ENCODE measurements at places on chromosomes 5 and 9. TPM values are rescaled to one million over a fixed set of nuclear protein-coding genes. Genes with fewer than 3 reads are reported as not detected.

Gene ENTPD8
- not detected for total RNA-seq

Gene CSF2
- total RNA-seq, result not detected

Gene PLEKHG4B
- total RNA-seq, result not detected

Gene DIRAS2
- total RNA-seq, result 0.59 TPM

Gene TAS2R1
- total RNA-seq, result not detected

GRCh38 chr5:142385194-142385593 is 60.4 kb upstream of the SPRY4 start:
- DNase-seq, result no peak

DNA sequence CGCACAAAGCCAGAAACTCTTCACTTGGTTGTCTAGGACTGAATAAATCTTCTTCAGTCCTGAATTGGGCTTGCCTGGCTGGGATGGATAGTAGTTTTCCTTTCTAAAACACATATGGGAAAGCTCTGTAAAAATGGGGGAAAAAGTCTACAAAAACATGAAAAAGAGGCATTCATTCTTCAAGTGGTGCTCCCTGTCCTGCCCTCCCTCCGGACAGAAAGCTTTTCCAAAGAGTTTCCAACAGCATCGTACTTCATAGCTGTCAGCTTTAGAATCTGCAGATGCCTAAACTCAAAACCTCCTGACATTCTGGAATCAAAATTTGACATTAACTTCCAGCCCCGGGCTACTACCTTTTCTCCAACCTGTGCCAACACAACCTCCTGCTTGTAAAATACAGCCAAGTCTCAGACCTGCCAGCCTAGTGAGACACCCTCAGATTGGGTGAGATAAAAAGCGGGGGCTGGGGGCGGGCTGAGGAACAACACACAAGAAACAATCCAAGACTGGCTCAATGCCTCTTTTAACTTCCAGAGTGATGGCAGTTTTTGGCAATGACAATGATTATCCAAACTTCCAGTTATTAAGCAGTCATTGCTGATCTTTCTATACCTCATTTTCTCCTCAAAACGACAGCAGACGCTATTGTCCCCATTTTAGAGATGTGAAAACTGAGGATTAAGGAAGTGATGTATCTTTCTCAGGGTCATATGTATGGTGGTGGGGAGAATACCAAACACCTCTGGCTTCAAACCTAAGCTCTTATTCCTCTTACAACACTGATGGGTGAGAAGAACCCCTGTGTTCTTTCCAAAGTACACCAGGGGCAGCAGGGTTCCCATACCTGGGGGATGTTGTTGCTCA is 1.3 kb downstream of the TNC start:
- no peak for DNase-seq

- DNase-seq, result no peak
These were observed 4.5 kb downstream of the EXOC3 start for GRCh38 chr5:447501-447900.

DNA sequence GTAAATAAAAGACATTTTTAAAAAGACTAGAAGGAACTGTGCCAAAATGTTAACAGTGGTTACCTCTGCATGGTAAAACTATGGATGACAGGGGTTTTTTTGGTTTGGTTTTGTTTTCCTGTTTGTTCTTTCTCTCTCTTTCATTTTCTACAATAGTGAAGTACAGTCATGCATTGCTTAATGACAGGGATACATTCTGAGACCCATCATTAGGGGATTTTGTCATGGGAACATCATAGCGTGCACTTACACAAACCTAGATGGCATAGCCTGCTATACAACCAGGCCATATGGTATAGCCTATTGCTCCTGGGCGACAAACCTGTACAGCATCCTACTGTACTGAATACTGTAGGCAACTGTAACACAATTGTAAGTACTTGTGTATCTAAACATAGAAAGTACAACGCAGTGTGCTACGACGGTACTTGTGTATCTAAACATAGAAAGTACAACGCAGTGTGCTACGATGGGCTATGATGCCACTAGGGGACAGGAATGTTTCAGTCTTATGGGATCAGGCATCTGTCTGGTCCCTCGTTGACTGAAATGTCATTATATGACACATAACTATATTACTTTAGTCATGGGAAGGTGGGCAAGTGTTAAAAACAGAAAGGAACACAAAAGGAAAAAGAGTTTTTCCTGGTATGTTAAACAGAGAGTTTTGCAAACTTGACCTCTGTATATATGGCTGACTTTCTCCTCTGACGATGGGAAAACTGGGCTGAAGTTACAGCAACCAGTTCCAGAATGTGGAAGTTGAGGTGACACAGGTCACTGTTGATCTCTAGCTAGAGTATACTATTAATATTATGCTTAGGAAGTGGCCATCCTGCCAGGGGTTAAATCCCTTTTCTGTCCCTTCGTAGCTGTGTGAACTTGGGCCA is 7.4 kb upstream of the ADAM19 start:
- DNase-seq, result no peak

DNA sequence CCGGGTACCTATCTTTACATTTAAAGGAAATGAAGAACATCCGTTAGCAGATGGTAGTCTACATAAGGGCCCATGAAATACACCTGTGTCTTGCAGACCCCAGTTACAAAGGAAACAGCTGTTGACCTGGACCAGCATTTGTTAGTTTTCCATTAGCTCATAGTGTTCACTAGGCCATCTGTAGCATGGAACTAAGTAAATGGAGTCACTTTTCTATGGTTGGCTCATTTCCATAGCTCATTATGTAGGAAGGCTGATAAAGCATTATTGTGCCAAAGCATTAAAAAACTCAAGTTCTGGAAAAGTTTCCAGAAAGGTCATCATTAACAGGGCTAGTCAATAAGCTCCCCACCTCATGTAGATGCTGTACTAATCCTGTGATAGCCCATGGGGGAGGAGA is 62.1 kb downstream of the PCSK1 start:
- DNase-seq, result no peak

GRCh38 chr9:117074784-117075520 is 339.9 kb downstream of the ASTN2 start:
- DNase-seq, result no peak

DNA sequence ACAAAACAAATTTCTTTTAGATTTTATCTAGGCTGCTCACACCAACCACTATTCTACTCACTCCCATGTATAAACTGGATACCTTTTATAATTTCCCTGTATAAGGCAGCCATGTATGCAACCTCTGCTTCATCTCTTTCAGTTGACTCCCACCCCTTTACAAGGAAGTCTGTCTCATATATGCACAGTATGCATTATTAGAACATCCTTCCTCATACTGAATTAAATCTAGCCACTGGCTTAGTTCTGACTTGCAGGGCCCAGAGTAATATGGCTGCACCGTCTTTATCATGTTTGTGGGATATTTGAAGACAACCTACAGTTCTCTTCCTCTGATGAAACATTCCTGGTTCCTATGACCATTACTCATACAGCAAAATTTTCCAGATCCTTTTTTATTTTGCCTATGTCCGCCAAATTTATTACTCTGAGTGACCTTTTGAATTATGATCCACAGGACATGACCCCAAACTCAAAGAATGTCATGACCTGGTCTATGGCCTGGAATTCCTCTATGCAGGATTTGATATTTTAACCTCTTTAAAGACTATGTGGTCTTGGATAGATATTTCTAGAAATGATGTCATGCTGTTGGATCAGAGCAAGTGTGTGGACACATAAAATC is 76.6 kb upstream of the ITGA1 start:
- DNase-seq, result no peak

GRCh38 chr5:55037046-55037771 is 13.2 kb downstream of the GZMK start:
- DNase-seq, result peak; percentile 25

DNA sequence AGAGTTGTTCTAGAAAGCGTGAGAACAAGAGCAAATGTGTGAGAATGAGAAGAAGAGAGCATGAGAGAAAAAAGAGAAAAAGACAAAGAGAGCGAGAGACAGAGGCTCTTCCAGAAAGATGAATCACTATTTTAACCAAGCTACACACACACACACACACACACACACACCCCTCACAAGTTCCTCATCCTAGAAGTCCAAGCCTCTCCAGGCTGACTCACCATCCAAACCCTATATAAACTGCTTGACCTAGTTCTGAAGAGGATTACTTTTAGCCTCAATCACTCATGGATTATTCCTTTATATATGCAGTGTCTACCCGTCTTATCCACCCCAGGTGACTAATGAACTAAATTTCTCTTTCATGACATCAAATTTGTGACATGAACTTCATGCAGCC is 37.6 kb downstream of the C9orf57 start:
- no peak for DNase-seq

DNA sequence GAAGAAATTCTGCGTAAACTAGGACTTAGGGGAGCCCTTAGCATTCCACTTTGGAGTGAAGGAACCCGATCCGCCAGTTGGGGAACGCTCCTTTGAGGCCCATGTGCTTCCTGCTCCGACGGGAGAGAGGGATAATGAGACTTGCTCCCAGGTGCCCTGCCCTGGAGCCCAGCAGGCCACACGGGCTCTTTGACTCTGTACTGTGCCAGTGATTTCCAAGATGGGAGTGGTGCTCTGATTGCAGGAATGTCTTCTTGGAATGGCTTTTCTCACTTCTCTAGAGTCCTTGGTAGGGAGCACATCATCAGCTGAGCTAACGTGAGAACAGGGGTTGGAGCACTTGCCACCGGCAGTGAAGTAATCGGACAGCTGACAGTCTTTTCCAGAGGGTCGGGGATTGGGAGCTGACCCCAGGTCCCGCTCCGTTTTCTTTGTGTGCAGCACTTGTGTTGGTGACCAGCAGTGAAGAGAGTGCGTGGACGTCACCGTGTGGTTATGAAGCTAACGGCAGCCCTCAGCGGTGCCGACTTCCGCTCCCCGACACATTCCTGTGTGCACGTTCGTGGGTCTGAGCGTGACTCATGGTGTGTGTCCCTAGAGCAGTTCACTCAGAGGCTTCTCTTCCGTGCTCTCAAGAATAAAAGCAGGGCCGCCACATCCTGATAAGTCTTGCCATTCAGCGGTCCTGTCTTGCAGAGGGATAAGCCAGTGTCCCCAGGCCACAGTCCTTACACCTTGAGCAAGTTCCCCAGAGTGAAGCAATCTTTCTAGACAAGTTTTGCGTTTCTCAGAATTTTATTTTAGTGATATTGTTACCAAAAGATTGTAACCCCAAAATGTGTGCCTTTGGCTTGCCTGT is 25.6 kb downstream of the ABL1 start:
- DNase-seq, result peak; percentile 82

DNA sequence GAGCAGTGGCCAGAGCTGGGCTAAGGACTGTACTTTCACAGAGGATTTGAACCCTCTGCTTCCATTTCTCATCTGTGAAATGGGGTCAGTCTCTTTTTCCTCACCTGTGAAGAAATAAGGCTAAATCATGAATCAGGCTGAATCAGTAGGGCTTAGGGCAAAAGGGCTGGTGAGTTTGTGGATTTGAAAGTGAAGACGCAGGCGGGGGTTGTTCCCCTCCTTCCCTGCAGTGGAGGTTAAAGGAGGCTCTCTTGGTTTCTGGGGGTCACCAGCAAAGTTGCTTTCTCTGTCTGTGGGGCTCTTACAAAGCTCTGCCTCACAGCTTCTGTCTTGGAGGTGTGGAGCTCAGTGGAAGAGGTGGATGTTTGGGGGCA is 17.6 kb upstream of the NDST1 start:
- no peak for DNase-seq

GRCh38 chr9:108095496-108095895 is 605.9 kb upstream of the KLF4 start:
- no peak for DNase-seq

- no peak for DNase-seq
These were observed 134.6 kb upstream of the MYO10 start for GRCh38 chr5:17070647-17071046.

DNA sequence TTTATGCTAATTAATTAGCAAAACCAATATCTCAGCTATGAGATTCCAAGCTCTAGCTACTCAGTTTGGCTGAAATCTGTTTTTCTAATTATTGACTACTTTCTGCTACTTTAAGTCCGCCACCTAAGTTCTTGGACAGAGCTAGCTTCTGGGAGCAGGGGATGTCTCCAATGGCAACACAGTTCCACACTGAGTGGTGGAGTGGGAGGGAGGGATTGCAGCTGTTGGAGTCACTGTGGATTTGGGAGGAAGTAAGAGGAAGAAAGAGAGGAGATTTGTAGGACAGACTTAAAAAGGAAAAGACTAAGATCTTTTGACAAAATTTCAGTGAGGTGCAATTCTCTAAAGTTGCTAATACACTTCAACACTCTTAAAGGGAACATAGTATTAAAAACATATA is 450.8 kb downstream of the NFIB start:
- DNase-seq, result no peak

- no peak for DNase-seq
These were observed 58.6 kb downstream of the BARX1 start for GRCh38 chr9:93896496-93897033.

DNA sequence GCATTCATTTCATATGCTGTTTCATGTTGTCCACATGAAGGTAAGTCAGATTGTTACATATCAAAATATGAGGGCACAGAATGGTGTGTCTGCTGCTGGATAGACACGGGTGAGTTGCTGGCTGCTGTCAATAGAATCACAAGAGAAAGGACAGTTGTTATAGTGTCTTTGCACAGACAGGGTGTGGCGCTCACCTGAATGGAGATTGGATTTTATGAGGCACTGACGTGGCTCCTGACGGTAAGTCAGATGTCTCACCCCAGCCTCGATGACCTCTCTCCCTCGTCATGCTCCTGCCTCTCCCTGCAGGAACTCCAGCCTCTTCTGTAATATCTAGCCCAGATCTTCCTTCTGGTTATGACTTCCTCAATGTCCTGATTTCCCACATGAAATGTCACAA is 75.4 kb upstream of the SELENOP start:
- DNase-seq, result no peak

DNA sequence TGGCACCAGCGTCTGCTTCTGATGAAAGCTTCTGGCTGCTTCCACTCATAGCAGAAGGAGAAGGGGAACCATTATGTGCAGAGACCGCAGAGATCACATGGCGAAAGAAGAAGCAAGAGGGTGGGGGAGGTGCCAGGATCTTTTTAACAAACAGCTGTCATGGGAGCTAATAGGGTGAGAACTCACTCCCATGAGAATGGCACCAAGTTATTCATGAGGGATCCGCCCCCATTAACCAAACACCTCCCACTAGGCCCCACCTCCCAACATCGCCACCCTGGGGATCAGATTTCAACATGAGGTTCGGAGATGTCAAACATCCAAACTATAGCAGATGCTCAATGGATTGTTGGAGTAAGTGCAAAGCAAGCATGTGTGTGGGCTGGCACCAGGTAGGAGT is 125.8 kb upstream of the SLIT3 start:
- DNase-seq, result no peak

GRCh38 chr5:17482790-17483189 is 15.2 kb upstream of the TAF11L2 start:
- no peak for DNase-seq

- no peak for DNase-seq
These were observed 339.6 kb upstream of the CCNH start for GRCh38 chr5:87752362-87752761.

GRCh38 chr9:77892955-77893514 is 138.6 kb downstream of the GNAQ start:
- no peak for DNase-seq

GRCh38 chr5:158718738-158719505 is 380.8 kb downstream of the EBF1 start:
- DNase-seq, result no peak

DNA sequence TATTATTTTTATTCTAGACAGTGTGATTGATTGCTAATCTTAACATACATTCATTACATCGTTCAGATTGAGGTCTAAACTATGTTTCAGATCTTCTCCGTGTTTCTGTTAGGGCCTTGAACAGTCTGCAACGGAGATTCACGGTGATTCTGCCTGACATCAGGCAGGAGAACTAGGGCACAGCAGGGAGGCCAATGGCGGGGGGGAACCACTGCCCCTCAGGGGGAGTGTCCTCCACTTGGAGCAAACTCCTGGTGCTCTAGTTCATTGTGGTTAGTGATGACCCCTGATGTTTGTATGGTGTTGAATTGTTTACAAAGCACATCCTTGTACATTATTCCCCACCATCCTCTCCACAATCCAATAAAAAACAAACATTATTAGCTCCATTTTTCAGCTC is 173.5 kb downstream of the ZNF608 start:
- DNase-seq, result no peak
